Activated naive CD4-positive, alpha-beta T cell treated with anti-CD3 and anti-CD28 coated beads, Interleukin-2, amount 50 U/mL, for 16 hours (primary cell): ENCODE measurements at places on chromosomes 6 and 20.

DNA sequence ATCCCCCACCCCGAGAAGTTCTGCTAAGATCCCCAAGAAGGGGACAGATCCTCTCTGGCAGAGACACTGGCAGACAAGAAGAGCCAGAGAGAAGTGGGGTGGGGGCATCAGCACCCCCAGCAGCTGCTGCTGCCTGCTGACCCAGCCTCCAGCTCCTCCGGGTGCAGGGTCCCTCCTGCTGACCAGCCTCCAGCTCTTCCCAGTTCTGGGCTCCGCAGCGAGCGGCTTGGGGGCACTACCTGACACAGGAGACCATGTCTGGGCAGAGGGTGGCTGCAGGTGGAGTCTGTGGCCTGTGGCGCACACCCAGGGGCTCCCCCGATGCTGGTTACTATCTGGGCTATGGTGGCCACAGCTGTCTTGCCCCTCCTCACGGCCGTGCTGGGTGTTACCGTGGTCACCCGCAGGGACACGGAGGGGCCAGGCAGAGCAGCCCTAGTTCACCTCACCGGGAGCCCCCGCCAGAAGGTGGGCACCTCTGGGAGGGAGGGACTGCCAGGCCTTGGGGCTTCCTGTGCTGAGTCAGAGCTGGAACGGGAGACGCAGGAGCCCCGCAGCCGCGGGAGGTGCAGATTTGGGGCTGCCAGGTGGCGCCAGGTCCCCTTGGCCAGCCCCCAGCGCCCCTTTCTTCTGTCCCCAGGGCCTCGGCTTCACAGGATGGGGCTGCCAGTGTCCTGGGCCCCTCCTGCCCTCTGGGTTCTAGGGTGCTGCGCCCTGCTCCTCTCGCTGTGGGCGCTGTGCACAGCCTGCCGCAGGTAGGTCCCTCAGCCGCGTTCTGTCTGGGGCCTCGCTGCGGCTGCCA lies 630 bp downstream of the LIME1 start:
- DNase-seq: no peak

- DNase-seq: no peak
Measured at GRCh38 chr6:113894712-113895674, 37.8 kb downstream of the MARCKS start.

DNA sequence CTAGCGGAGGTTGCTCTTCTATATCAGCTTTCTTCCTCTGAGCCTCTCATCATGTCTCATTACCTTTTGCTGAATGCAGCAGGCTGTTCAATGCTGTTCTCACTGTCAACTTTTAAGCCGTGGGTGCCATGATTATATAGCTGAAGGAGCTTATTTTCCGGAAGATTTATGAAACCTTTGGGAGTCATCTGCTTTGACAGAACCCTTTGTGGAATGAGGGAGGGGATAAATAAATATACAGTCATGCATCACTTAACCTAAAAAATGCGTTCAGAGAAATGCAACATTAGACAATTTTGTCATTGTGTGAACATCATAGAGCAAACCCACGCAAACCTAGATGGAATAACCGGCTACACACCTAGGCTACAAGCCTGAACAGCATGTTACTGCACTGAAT lies 102.2 kb upstream of the AKAP12 start:
- DNase-seq: no peak

- DNase-seq: no peak
Measured at GRCh38 chr6:164151161-164152120, 736.9 kb downstream of the QKI start.

- no peak for DNase-seq
Measured at GRCh38 chr20:47361057-47361915, 4.8 kb upstream of the ZMYND8 start.

DNA sequence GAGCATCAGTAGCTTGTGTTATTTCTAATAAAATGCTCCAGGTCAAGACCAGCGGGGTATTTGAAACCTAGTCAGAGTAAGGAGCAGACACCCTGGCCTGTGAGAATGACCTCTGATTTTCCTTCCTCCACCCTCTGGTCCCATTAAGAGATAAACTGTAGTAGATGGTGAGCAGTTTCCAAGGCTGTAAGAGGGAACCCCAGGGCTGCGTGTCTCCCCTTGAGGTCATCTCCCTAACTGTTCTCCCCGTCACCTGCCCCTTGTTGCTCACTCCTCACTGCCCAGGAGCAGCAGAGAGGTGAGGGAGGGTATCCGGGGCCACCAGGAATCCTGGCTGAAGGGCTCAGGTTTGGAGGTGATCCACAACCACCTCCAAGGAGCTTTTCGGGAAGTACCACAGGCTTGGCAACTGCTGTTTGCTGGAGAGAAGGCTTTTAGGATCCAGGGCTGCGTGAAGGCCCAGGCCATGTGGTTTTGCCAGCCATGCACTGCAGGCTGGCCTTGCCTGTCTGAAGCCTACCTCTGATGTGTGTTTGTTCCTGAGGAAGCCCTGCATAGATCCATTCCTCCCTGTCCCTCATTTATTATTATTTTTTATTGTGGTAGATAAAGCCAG lies 62.5 kb downstream of the RREB1 start:
- no peak for DNase-seq

DNA sequence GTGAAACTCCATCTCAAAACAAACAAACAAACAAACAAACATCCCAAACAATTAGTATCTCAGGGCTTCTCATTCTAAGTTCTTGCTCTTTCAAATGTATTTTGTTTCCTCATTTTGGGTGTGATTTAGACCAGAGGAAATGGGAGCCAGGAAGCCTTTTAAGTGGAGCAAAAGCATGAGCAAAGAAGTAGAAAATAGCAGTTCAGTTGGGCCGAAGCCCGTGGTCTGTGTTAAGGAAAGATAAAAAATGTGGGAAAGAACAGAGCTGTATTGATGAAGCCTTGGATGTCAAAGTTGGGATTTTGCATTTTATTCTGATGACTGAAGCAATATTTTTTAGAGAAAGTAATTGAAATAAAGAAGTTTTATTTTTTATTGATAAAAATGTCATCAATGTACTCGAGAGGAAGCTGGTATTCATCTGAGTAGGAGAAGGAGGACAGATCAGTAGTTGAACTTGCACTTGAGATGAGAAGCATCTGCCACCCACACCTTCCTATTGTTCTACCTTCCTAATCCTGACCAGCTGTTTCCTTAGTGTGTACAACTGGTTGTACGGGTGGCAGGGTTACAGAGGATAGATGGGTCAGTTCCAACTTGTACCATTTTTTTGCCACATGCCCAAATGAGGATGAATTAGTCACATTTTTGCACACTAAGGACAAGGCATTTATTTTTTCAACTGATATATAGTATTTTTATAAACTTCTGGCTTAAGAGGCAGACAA lies 56.1 kb downstream of the KIAA0408 start:
- no peak for DNase-seq

GRCh38 chr20:17825960-17826843 lies 126.4 kb downstream of the BANF2 start:
- no peak for DNase-seq

DNA sequence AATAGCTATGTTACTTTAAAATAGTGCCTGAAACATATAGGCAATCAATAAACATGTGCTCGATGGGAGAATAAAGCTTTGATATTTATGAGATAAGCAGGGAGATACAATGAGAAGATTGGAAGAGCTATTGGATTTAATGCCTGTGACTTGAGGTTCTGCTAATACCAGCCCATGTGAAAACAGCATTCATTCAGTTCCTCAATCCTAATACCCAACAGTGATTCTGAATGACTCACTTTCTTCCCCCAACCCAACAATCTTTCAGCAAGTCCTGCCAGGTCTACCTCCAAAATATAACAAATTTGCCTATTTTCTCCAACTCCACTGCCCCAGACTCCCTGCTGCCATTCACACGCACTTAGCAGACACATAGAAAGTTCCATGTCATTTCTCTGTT lies 26.6 kb upstream of the KLHL31 start:
- no peak for DNase-seq

- DNase-seq: no peak
Measured at GRCh38 chr6:37273690-37274089, 15.7 kb upstream of the TMEM217 start.

DNA sequence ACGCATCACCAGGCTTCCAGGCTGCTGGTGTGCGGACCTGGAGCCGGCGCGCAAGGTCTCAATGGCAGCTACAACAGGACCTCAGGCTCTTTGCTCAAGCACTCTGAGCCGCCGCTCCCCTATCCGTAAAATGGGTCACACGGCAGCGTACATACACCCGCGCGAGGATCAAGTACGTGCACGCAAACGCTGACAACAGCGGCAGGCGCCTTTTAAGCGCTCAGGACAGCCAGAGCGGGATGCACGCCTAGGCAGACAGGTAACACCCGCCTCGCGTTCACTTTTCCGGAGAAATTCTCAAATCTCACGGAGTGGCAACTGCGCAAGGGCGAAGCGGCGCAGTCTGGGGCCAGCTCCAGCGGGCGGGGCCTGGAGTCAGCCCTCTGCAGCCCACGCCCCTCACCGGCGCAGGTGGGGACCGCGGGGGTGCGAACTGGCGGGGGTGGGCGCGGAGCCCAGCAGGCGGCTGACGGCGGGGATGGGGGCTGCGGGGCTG lies 535 bp downstream of the EXOC2 start:
- peak; percentile 82 for DNase-seq

DNA sequence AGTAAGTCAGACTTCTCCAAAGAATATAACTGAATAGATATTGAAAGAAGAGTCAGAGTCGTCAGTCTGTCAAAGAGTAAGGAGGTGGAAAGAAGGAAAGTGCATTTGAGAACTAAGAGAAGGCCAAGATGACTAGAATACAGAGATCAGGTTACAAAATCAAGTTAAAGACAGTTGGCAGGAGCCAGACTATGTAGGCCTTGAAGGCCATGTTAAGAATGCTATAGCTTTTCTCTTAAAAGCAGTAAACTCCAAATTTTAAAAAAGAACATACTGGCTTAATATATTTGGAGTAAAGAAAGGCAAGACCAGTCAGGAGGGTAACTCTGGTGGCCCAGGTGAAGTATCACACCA lies 68.8 kb downstream of the IBTK start:
- no peak for DNase-seq

DNA sequence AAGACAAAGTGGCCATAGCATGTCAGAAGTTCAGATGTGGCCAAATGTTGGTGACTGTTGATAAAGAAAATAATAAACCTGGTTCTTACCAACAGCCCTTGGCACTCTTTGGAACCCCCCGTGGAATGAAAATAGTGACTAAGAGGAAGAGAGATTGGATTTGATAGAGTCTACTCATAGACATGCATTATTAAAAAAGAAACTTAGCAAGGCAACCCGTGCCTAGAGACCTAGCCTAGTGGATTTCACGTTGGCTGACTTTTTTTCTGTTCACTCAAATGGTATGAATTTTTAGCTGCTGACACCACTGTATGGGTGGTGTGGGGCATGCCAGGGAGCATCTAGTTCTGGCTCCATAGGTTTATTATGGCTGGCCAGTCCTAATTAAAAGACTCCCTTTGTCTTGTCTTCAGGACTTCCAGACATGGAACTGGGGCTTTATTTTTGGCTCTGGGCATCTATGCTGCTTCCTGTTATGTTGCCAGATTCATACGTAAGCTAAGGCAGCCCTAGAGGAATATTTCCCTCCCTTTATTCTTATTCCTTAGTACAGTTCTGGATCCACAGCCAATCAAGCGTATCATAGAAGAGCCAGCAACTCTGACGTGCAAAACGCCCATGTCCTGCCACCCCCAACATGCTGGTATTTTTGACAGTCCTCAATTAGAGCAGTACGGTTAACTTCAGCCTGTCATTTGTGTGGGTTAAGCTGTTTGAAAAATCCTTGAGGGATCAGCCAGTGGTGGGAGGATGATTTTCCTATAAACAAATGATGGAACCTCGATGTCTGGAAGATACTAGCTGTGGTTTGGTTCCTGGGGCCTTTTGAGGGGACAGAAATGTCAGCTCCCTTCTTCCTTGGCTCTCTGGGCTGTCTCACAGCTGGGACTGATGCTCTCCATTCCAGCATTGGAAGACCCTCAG lies 127.5 kb downstream of the ISM1 start:
- DNase-seq: no peak

- no peak for DNase-seq
Measured at GRCh38 chr6:159650314-159650713, 42.7 kb downstream of the SOD2 start.

- DNase-seq: peak; percentile 56
Measured at GRCh38 chr6:85594197-85594930, 706 bp upstream of the SNX14 start.

DNA sequence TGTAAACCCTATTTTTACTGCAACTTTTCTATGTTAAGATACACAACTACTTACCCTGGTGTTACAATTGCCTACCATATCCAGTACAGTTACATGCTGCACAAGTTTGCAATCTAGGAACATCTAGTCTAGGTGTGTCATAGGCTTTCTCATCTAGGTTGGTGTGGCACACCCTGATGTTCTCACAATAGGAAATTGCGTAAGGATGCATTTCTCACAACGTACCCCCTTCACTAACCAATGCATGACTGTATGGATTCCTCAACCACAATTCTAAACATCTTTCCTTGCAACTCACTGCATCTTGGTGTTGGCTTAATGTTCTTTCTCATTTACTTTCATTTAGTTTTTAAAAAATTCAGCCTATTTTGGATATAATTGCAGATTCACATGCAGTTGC lies 31.6 kb downstream of the GJA10 start:
- DNase-seq: no peak

DNA sequence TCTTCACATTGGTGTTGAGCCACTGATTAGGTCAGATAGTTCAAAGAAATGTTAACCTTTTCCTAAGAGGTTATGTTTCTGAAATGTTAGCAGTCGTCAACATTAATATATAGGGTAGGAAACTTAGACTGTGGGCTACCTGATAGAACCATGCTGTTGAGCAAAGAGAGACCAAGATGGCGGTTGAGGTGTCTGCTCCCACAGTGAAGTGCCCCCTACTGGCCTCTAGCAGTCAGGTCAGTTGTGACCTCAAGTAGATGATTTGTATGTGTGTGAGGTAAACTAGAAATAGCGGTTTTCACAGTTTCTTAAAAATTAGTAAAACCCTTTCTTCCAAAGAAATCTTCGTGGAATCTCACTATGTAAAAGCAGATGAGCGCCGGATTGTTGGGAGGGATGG lies 40.3 kb downstream of the MTHFD1L start:
- DNase-seq: no peak

DNA sequence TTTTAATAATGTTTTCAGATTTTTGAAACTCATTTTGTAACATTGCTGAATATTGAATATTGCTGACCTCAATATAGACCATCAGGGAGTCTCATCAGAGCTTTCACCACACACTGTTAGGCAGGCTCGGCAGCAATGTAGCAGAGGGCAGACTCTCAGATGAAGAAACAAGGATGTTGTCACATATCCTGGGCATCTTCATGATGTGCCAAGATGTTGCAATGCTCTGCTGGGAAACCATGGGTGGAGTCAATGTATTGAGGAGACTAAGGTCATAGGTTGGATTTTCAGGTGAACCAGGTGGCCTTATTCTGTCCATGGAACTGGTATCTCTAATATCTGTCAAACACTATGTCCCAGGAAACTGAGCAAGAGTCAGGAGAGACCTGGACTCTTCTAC lies 27.3 kb downstream of the NR2E1 start:
- DNase-seq: no peak

GRCh38 chr6:110720066-110720465 lies 95.2 kb downstream of the CDK19 start:
- DNase-seq: no peak

- DNase-seq: no peak
Measured at GRCh38 chr6:14273191-14273590, 155.6 kb downstream of the CD83 start.

- no peak for DNase-seq
Measured at GRCh38 chr6:97215157-97215769, 67.8 kb downstream of the MMS22L start.
